ENCODE measurements at places on chromosomes 1 and 21.
A peak's percentile ranks its signal among the peaks of the same experiment; 100 is the strongest.

DNA sequence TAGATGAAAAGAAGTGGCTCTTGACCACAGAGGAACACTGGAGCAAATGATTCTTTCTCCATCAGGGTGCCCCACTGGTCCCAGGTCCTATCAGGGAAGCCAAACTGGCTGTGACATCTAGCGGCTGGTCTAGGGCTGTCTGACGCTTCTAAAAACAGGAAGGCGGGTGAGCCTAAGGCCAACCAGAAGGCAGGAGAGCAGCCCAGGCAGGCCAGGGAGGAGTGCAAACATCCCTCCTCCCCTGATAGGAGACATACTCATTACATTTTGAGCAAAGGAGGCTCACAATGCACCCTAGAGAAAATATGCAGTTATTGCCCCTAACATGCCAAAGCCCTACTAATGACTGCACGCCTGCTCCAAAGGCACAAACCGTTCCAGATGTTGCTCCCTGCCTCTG, 10.4 kb upstream of the FOXE3 start:
- no peak overlapping the region for H3K4me3 ChIP-seq
- no peaks in the 10 kb centered on the region for H3K27me3 ChIP-seq
- H3K27ac ChIP-seq = no peak overlapping the region

DNA sequence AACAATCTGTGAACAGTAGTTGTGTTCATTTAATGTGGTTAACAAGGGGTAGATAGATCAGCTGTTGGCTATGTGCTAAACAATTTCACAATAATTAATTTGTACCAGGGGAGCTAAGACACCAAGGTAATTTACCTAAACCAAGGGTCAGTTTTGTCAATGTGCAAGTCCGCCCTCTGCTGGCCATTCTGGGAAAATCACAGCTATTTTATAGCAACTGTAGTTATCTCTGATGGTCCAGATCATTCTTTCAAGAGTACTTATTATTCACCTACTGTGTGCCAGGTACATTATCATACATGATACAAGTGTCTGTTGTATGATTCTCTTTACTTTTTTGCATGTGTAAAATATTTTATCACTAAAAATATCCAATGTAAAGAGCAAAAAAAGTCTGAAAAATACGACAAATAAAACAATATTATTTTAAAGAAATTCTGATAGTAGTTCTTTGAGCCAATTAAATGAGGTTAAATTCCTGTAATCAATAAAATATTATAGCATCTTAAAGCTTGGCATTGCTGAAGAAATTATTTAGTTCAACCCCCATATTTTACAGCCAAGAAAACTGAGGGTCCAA, 312.3 kb upstream of the FAM78B start:
- no peak overlapping the region for H3K4me3 ChIP-seq
- no peaks in the 10 kb centered on the region for H3K36me3 ChIP-seq
- H3K4me1 ChIP-seq = no peaks in the 10 kb centered on the region
- peak; percentile 23 for DNase-seq
- no peak overlapping the region for H3K27ac ChIP-seq

DNA sequence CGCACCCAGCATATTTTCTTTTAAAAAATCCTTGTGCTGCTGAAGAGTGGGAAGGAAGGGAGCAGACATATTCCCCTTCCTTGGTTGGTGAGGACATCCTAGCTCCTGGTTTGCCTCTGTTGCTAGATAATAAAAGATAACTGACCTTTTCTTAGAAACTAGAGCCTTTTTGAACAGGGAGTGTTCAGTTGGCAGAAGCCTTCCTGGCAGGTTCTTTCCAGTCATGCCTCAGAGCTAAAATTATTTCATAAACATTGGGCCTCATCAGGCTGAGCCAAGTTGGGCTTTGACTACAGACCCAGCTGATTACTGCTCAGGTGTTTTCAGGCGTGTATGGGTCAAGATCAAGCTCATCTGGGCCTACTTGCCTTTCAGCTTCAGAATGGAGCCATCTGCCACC, 22.7 kb upstream of the SH3BGRL3 start:
- no peak for DNase-seq
- H3K4me1 ChIP-seq = peaks cover 31% of the 10 kb centered on the region
- no peaks in the 10 kb centered on the region for H3K27me3 ChIP-seq
- peaks cover 63% of the 10 kb centered on the region for H3K36me3 ChIP-seq

DNA sequence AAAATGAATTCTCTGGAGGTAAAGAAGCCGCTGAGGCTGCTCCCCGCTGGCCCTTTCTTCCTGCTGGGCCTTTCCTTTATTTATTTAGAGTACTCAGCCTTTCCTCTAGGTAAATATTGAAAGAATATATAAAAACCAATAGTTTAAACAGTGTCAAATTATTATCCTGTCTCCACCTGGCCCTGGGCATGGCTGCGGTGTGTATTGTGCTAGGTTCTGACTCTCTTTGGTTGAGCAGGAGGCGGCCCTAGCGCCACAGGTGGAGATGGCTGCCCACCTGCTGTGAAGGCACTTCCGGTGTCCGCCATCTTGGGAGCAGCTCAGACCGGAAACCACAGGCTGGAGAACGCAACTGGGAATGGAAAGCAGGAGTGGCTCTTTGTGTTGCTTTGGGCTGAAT, 29.0 kb upstream of the CLDN14 start:
- no peaks in the 10 kb centered on the region for H3K36me3 ChIP-seq
- DNase-seq = no peak
- no peak overlapping the region for H3K4me3 ChIP-seq
- H3K4me1 ChIP-seq = no peaks in the 10 kb centered on the region

DNA sequence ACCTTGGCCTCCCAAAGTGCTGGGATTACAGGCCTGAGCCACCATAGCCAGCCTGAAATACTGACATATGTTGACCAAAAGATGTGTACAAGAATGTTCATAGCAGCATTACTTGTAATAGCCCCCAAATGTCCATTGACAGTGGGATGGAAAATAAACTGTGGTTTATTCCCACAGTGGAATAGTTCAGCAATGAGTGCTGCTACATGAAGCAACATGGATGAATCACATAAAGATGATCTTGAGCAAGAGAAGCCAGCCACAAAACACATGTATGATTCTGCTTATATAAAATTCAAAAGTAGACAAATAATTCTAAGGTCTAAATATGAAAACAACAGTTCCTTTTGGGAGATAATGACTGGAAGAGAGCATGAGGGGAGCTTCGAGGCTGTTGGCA, 9.1 kb upstream of the CREG1 start:
- peaks cover 58% of the 10 kb centered on the region for H3K4me1 ChIP-seq
- H3K4me3 ChIP-seq = no peak overlapping the region
- no peaks in the 10 kb centered on the region for H3K36me3 ChIP-seq

DNA sequence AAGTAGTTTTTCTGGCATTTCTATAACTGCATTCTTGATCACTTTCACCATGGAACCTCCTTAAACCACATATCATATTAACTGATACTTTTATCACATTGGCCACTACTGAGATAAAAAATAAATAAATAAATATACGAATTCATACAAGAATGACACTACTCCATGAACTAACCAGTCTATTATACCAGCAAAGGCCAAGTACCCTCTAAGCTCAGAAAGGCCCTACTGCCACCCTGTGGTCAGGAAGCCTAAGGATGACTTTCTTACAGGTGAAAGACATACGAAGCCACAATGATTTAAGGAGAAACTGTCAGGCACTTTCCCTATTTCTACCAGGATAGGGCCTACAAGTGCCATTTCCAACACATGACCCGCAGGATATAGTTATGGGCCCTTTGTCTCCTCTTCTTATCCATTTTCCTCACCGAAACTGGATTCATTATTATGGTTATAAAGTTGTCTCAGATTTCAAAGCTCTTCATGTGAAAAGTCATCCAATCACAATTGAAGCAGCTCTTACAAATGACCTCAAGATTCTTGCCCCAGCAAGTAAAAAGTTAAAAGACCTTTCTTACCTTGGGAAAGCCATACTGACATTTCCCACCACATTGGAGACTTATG, 23.9 kb downstream of the DNAJC8 start:
- no peaks in the 10 kb centered on the region for H3K27me3 ChIP-seq
- no peak overlapping the region for H3K4me3 ChIP-seq
- DNase-seq = peak; percentile 70
- H3K27ac ChIP-seq = no peak overlapping the region
- H3K4me1 ChIP-seq = no peaks in the 10 kb centered on the region

DNA sequence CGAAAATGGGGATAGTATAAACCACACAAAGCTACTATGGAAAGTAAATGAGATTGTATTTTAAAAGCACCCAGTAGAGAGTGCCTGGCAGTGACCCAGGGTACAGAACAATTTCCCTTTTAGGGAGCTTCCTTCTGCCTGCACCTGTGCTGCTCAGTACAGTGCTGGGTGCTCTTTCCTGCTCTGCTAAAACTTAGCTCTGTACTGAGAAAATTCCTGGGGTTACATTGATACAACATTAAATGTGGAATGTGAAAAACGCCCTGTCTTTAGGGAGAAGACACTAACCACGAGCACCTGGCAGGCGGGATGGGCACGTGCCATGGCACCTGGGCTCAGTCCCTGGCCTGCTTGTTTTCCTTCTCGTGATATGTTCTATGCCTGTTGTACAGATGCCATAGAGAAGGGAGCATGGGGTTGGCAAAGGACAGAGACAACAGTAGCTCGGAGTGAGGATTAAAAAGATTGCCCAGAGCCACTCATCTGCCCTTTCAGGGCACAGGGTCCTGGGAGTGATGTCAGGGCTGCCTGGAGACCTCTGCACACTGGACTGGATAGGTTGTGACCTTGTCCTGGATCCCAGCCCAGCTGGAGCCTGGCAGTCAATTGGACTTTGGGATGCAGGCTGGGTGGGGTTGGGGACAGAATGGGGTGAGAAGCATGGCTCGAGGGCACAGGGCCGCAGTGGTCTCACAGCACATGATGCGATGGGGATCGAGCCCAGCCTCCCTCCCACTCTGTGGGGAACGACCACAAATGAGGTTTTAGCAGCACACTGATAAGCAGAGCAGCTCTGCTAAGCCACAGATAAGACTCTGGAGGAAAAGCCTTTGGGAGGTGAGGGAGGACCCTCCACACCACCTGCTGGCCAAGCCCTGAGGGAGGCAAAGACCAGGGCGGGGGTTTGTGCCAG, 4.2 kb downstream of the SPATA46 start:
- no peak overlapping the region for H3K4me3 ChIP-seq
- no peak for DNase-seq
- H3K27me3 ChIP-seq = no peaks in the 10 kb centered on the region

GRCh38 chr1:177959811-177960515, 9.9 kb downstream of the SEC16B start:
- H3K27ac ChIP-seq = no peak overlapping the region
- no peaks in the 10 kb centered on the region for H3K4me1 ChIP-seq
- H3K27me3 ChIP-seq = no peaks in the 10 kb centered on the region
- DNase-seq = no peak
- no peaks in the 10 kb centered on the region for H3K36me3 ChIP-seq

- peak within 1 kb of the TSS; percentile 86 for H3K27ac ChIP-seq
- DNase-seq = peak; percentile 30
- peaks cover 17% of the 10 kb centered on the region for H3K4me1 ChIP-seq
- H3K4me3 ChIP-seq = peak within 1 kb of the TSS; percentile 97
Observed at GRCh38 chr1:50969611-50970508, at the start of gene CDKN2C. Gene CDKN2C, plus strand, starts transcription at chr1:50970245. Its CDS starts 124 bp downstream, at chr1:50970369.

GRCh38 chr1:51578383-51579109, 38.3 kb upstream of the OSBPL9 start:
- DNase-seq = peak; percentile 81
- H3K27me3 ChIP-seq = no peaks in the 10 kb centered on the region
- H3K27ac ChIP-seq = peak overlapping the region; percentile 84
- no peaks in the 10 kb centered on the region for H3K36me3 ChIP-seq

DNA sequence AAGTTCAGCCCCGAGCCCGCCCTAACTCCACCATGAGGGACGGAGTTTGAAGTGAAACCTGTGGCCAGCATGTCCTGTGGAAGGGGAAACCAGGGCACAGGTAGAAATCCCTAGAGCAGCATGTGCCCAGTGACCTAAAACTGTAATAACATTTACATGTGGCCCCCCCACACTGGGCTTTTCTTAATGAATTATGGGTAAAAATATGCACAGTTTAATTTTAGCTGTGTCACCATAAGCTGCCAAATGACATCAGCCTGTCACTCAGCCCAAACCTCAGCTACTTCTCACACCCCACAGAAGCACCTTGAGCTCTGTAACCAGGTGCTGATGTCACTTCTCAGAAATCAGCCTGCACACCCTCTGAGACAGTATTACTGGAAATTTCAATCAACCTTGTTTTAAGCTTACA, 50.0 kb upstream of the SLC19A1 start:
- H3K36me3 ChIP-seq = no peaks in the 10 kb centered on the region
- no peak overlapping the region for H3K4me3 ChIP-seq
- H3K27ac ChIP-seq = no peak overlapping the region
- peaks cover 9% of the 10 kb centered on the region for H3K4me1 ChIP-seq
- peaks cover 34% of the 10 kb centered on the region for H3K27me3 ChIP-seq

- DNase-seq = no peak
Observed at GRCh38 chr21:35139382-35139715, 90.2 kb upstream of the RUNX1 start.

DNA sequence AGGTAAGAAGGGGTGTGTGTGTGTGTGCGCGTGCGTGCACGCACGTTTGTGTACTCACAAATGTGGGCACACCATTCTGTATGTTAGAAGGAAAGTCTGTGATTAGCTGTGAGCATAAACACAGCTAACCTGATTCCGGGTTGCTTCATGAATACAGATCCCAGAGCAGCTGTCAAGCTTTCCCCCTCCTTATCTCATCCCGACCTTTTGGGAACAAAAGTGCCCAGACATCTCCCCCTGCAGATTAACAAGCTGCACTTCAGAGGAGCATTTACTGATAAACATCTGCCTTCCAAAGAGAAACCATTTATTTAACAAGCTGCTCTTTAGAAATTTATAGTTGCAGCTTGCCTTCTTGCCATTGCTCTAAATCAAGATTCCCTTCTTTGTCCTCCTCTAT, 97.0 kb downstream of the MT1HL1 start:
- H3K27me3 ChIP-seq = peaks cover 3% of the 10 kb centered on the region
- no peak overlapping the region for H3K27ac ChIP-seq
- H3K4me1 ChIP-seq = no peaks in the 10 kb centered on the region

GRCh38 chr21:25369524-25370300, 237.6 kb downstream of the MRPL39 start:
- no peak for DNase-seq
- no peaks in the 10 kb centered on the region for H3K4me1 ChIP-seq
- H3K4me3 ChIP-seq = no peak overlapping the region
- H3K36me3 ChIP-seq = no peaks in the 10 kb centered on the region
- H3K27ac ChIP-seq = no peak overlapping the region
- no peaks in the 10 kb centered on the region for H3K27me3 ChIP-seq

DNA sequence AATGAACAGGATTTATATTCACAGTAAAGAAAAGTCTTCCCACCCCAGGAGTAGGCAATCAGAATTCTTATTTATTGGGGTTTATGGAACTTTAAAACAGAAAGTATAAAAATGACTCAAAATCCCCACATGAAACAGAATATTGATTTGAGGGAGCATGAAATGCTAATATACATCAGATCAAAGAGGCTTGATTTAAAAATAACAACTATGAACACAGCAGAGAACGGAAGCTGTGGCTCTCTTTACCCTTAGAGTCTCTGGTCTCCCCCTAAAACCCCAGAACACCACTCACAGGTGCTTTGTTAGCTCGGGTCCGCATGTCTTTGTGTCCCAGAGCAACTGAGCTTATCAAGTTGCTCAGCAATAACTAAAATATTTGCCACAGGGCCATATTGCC, 31.2 kb upstream of the FASLG start:
- no peaks in the 10 kb centered on the region for H3K36me3 ChIP-seq
- no peak overlapping the region for H3K27ac ChIP-seq
- H3K4me1 ChIP-seq = peaks cover 31% of the 10 kb centered on the region
- H3K27me3 ChIP-seq = no peaks in the 10 kb centered on the region
- H3K4me3 ChIP-seq = no peak overlapping the region

GRCh38 chr1:165841582-165842017, 14.2 kb downstream of the UCK2 start:
- DNase-seq = peak; percentile 36
- H3K36me3 ChIP-seq = no peaks in the 10 kb centered on the region
- no peak overlapping the region for H3K4me3 ChIP-seq
- H3K27me3 ChIP-seq = no peaks in the 10 kb centered on the region
